EH (cell line): ENCODE measurements at places on chromosomes 2 and 18.

DNA sequence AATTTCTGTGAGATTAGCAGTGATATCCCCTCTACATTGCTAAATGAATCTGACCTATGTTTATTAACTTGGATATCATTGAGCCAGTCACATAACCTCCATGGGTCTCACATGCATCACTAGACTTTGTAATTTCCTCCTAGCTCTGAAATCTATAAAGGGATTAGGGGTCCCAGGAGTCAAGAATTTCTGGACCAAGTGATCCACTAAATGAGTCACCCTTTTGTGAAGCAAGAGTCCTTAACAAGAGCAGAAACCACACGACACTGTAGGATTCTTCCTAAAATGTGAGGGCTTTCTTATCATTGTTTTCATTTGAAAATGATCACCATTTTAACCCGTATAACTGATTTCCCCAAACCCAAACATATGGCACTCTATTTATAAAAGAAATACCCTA lies 90.3 kb downstream of the DHRS9 start:
- DNase-seq, result no peak

DNA sequence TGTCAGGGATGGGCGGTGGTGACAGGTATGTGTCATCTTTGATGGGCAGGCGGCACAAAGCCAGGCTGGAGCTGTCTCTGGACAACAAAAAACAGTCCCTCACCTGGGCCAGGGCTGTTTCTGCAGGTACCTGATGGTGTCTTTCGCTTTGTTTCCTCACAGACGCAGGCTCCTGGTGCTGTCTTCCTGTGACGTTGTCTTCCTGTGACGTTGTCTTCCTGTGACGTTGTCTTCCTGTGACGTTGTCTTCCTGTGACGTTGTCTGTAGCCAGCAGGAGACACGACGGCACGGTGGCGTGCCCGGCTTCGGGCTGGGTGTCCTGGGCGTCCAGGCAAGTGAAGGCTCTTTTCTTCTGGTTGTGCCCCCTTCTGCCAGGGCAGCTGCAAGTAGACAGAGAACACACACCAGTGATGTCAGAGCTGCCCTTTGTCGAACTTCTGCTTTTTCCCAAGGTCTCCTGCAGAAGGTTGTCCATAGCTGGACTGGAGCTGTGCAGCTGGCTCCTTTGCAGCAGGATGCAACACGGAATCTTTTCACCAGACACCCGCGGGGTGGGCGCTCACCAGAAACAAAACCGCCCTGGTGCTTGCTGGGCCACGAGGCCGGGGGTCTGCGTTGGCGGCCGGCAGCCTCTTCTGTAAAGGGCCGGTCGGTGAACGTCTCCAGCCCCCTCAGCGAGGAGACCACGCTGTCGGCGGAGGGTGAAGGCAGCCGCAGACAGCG lies 21.1 kb downstream of the GPR35 start:
- DNase-seq, result no peak

DNA sequence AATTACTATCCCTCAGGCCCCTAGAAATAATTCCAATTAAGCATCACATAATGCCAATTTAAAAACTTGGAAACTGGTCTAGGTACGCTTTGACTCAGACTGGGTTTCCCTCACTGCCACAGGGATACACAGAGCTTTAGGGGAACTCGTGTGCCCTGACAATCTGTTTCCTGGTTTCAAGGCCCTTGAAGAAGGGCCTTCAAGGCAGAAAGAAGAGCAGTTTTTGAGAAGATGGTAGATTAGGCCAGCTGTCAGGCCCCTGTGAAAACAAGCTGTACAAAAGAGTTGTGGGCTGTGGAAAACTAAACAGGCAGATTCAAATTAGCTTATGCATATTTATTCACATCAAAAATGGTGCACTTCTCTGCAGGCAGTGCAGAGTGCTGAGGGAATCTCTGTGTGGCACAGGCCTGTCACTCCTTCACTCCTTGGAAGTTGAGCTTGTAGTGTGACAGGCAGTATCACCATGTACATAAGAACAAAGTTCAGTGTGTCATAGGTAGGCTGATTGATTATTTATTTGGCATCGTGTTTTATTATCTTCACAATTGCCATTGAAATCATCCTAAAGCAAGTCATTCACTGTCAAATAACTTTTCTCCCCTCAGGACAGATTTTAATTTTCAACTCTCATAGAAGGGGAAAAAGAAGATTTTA lies 614.4 kb upstream of the GYPC start:
- no peak for DNase-seq

DNA sequence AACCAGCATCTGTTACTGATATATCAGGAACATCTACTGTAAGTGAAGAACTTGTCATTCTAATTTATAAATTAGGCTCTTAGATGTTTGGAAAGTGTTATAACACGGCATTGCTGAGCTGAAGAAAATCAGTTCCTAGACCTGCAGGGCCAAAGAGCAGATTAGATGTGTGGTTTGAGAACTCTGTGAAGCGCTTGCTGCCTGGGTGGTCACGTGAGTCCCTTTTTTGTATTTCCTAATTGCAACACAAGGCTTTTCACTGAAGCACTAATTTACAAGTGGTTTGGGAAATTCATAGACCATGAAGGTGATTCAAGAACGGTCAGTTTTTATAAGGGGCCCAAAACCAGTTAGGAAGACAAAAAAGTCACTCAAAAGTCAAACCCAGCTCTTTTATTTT lies 106.9 kb upstream of the SP3 start:
- DNase-seq, result no peak

- no peak for DNase-seq
Measured at GRCh38 chr2:185984670-185985069, 246.1 kb downstream of the FSIP2 start.

GRCh38 chr2:54271843-54272627 lies 16.0 kb upstream of the TSPYL6 start:
- DNase-seq, result no peak

- DNase-seq, result no peak
Measured at GRCh38 chr18:31356025-31356424, 20.6 kb upstream of the DSG4 start.

DNA sequence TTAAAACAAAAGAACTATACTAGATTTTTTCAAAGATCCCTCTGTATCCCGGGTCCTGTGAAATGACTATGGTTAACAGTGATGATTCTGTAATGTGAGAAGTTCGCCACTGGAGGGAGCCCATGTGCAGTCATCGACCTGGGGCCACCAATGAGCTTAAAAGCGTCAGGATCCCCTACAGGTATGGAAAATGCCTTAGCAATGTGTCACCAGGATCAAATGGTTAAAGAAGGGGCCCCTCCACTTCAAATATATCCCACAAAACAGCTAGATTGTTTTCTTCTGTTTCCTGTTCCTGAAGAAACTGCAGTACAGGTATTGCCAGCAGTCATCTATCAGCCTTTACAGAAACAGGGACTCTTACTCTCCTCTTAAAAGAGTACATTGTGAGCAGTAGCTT lies 15.3 kb downstream of the CHRNA1 start:
- peak; percentile 63 for DNase-seq

DNA sequence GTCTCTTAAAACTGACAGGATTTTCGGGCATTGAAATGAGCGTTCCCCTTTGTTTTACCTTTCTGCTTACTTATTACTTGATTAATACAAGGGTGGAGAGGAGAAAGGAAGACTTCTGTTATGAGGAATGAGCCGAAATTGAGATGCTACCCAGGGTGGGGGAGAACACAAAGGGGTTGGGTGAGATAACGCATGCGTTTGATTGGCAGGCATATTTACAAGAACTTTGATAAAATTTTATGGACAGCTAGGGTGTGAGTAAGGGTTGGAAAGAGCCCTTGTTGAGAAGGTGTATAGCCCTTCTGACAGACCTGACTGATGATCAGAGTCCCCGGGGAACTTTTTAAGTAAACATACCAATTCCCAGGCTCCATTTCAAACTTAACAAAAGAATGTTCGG lies 1.8 kb downstream of the RNF138 start:
- no peak for DNase-seq

GRCh38 chr2:29628108-29628745 lies 293.2 kb downstream of the ALK start:
- peak; percentile 30 for DNase-seq

GRCh38 chr18:36630917-36631316 lies 197.9 kb downstream of the TPGS2 start:
- DNase-seq, result no peak

- peak; percentile 97 for DNase-seq
Measured at GRCh38 chr2:42917425-42917927, 125.1 kb upstream of the HAAO start.

DNA sequence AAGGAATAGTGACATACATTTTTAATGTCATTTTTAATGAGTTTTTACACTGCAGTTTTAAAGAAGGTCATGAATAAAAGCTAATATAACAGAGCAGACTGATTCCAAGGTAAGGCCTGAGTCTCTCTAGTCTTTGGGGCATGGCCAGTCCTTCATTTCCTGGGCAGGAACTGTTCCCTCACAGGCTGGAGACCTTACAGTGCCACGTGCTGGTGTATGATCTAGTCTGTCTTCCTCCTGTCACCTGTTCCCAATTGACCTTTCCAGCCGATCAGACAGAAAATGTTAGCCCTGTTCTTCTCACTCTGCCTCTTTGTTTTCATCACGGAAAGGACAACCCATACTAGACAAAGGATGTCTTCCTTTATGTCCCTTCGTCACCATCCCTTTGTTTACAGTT lies 33.6 kb downstream of the ZCCHC2 start:
- DNase-seq, result no peak

DNA sequence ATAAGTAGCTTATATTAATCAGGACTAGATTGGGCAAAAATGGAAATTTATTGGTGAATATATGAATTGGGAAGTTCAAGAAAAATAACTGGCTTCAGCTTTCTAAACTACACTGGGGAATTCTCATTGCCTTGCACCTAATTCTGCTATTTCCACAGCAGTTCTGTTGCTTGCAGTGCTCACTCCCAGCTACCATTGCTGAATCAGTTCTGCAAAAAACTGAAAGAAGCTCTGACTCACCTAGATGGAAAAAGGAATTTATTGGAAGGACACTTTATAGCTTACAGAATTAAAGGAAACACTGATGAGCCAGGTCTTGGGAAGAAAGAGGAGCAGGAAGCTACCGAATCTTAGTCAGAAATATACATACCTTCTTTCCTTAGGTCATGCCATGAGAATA lies 60.3 kb upstream of the ACVR1 start:
- DNase-seq, result no peak
